ENCODE measurements at places on chromosomes 5 and 9.

DNA sequence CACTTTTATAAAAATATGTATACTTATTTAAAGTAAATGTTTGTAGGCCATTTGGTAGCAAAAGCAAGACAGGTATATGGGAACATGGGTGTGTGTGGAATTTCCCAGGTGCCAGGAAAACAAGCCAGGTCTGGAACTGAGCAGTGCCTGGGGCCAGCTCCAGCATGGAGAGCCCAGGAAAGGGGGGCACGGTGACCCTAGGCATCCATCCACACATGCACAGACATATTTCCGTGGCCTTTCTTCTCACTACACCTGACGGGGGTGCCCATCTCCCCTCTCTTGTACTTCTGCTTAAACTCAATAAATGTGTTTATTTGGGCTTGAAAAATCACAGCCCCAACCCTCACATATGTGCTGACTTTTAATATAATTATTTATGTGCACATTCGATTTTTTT, 31.2 kb upstream of the CXCL14 start:
- DNase-seq: no peak

DNA sequence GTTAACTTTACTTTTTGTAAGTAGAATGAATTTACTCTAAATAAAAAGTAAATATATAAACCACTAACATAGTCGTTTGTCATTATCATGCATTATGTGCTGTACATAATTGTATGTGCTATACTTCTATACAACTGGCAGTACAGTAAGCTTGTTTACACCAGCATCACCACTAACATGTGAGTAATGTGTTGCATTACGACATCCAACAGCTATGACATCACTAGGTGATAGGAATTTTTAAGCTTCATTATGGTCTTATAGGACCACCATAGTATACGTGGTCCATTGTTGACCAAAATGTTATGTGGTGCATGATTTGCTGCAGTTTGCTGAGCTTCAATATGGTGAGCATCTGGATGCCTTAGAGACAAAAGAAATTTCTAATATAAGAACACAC, 819.1 kb upstream of the GRAMD2B start:
- DNase-seq: no peak

DNA sequence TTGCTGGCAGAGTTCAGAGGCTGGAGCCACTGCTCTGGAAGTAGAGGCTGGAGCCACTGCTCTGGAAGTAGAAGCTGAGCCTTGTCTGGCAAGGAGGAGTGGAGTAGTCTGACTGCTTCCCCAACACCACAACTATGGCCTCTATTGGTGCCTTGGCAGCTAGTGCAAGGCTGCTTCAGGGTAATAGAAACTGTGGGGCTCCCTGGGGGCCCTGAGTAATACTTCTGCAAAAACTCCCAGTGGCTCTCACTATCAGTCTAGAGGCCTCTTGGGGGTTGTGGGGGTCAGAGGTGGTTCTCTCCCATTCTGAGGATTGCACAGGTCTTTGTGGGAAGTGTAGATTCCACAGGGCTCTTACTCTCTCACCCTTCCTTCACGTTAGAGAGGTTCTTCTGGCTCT, 629.0 kb upstream of the PTPRD start:
- DNase-seq: no peak

- DNase-seq: no peak
Observed at GRCh38 chr5:146828385-146828784, 50.2 kb downstream of the PPP2R2B start.

DNA sequence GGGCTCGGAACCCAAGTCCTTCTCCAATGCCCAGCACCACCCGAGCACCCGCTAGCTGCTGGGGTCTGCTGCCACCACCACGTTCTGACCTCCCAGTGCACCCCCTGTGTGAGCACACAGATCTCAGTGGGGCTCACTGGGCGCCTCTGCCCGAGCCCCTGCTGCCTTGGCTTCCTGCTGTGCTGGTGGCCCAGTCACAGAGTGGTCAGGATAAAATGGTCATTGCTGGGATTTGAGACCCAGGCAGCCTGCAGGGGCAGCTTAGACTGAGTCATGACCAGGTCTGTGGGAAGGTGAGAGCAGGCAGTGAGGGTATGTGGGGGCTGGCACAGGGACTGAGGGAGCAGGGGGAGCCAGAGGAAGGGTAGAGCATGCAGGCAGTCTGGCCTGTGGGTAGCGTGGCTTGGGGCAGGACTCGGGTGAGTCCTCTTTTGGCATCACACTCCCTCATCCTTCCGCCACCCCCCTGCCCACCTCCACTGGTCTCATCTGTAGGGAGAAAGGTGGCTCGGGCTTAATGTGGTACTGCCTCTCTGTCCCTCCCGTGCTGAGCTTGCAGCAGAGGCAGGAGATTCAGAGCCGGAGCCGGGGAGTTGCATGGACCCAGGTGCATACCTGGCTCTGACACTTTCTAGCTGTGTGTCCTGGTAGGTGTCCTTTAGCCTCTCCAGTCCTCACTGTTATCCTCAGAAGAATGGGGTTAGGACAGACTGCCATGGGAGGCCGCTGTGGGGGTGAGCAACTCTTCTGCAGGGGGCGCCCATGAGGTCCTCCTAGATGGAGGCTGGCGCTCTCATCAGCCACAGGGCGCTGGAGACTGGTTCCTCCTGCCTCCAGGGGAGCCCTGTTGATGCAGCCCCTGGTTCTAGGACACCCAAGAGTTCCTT, 32.1 kb downstream of the USP20 start:
- DNase-seq: no peak

DNA sequence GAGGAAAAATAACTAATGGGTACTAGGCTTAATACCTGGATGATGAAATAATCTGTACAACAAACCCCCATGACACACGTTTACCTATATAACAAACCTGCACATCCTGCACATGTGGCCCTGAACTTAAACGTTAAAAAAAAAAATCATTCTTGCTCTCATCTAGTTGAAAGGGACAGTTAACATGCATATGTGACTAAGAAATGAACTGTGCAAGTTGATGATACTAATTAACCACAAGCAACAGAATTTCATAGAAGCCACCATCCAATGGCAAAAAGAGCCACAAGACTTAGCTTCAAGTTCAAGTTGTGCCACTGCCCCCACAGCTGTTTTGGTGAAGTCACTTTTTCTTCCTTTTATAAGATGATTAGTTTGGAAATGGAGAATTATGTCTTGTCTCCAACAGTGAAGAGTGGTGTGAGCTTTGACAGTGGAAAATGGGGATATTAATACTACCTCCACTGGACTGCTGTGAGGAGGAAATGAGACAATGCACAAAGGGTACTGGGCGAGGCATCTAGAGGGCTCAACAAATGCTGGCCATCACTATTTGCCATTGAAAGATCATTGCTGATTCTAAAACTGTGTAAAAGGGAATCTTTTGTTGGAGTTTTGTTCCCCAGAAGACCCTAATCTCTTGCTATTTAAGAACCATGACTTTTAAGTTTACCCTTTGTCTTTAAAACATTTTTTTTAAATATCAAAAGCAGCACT, 202.1 kb downstream of the EBF1 start:
- DNase-seq: no peak

- DNase-seq: no peak
Observed at GRCh38 chr5:171336521-171337209, 27.6 kb downstream of the TLX3 start.

DNA sequence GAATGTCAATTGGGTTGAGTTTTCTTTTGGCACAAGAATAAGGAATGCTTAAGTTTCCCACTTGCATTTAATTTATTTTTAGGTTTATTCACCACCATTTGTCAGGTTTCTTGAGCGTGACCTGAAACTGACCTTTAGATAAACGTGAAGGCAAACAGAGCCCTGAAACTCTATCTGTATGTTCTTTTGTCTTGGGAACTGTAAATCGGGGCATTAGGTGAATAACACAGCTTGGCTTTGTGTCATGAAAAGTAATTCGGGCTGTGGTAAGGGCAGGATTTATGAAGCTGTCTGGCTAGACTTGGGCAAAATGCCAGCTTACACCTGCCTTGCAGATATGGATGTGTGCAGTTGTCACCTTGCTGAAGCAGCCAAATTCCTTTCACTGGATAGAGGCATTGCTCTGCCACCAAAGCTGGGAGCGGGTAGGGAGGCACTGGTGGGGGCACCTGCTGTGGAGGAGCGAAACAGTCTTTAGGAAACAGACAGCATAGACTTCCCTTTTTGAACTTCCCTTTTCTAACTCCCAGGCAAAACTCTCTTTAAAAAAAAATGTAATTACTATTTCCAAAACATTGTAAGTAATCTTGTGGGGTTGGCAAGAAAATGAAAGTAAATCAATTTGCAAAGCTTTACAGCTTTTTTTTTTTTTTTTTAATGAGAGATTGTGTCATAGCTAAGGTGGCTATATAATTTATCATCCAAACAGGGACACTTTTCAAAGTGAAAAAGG, 545.2 kb downstream of the CSNK1G3 start:
- DNase-seq: no peak

DNA sequence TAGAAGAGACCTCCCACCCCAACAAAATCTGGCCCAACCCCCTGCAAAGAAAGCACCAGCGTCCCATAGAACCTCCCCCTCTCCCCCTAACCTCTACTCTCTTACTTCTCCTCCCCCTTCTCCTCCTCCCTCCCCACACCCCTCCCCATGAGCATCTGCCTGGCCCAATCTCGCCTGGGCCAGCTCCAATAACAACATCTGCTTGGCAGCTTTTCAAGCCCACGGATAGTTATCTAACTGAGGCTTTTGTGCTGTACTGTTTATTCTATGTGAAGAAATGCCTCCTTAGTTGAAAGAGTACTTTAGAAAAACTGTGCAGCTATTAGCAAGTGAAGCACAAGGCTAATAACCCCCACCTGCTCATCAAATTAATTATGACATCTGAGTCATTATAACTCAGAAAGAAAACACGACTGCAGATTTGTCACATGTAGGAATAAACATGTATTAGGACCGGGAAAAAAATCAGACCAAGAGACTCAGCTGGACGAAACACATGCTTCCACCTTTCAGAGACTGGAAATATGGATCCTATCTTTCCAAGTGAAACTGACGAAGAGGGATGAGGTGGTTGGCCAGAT, 42.8 kb downstream of the NFIB start:
- no peak for DNase-seq

DNA sequence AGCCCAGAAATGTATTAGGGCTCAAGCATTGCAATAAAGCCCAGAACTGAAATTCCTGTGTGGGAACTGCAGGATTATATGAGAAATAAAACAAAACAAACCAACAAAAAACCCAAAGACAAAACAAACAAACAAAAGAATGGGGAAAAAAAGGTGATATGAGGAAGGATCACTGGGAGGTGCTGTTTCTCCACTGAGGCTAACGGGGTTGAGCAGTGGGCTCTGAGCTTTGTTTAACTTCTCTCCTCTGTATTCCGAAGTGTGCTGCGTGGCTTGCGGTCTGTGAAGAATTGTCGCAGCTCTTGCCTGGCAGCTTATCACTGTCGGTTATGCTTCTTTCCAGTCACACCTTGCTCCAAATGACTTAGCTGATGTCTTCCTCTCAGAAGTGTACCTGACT, 106.3 kb downstream of the TENT4A start:
- no peak for DNase-seq

GRCh38 chr5:145586661-145587307, 248.4 kb downstream of the PRELID2 start:
- DNase-seq: no peak

- DNase-seq: no peak
Observed at GRCh38 chr9:110967196-110967595, 71.1 kb downstream of the LPAR1 start.

DNA sequence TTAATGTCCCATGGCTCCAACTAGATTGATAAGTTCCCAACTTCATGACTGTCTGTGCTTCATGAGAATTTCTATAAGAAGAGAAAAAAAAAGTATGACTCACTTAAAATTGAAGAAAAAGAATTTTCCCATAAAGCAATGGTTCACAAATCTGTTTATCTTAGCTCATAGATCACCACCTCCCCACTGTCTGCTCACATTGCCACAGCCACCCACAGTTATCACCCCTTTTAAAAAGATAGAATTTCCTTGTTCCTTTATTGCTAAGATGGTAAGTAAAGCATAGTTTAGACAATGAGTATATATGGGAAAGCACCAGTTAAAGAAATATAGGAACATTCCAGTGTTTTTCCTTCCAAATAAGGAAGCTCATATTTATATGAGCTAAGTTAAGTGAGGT, 67.1 kb downstream of the ALDH7A1 start:
- DNase-seq: no peak

GRCh38 chr5:83745816-83746215, 25.2 kb upstream of the HAPLN1 start:
- DNase-seq: no peak

DNA sequence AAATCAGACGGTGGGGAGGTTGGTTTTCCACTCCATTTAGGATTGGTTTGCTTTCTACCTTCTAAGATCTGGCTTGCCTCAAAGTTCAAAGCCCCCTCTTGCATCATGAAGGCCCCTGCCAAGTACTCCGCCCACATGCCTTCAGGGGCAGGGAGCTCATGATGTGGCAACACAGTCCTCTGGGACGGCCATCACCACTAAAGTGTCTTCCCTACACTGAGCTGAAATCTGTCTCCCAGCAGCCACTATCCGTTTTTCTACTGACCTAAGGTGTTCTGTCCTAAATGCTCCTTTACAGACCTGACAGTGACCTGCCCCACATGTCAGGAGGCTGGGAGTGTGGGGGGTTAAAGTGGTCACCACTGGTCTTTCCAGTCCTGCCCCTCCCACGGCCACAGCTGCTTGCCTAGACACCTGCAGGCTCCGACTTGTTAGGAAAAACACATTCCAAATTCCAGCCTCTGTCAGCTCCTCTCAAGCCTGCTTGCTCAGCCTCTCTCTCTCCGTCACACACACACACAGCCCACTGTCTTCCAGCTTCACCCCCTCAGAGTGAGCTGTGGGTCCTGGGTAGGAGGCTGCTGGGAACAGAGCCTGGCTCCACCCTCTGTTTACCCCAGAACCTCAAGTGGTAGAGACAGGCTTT, 44.9 kb downstream of the SHB start:
- DNase-seq: no peak

- no peak for DNase-seq
Observed at GRCh38 chr5:117131048-117131679, 556.5 kb upstream of the SEMA6A start.

DNA sequence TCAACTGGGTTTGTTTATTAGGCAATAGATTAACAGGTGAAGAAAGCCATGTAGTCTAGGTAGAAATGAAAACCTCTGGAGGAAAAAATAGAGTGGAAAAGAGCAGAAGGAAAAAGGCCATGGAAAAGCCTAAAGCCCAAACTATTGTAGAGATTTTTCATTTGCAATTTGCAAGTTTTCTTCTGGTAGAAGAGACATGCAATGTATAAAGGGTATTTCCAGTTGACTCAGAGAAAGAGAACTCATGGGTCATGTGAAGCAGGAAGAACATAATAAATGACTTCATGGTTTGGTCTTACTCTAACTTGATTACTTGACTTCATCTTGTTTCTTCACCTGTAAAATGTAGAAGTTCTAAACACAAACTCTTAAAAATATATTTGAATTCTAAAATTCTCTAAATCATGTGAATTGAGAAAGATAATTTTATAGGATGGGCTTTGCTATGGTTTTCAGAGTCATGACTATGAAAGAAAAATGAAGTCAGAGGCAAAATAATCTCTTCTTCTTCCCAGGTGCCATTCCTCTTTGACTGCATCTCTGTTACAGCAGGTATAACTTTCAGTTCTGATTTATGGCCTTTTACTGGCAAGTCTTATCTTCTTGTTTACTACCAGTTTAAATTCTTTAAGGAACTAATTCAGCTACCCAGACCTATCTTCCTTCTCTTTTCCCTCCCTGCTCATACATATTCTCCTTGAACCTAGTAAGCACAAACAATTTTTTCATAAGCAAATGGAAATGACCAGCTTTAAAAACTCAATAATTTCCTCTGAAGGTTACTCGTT, 47.7 kb upstream of the TMC1 start:
- no peak for DNase-seq

GRCh38 chr5:150129813-150130492, 25.7 kb downstream of the PDGFRB start:
- peak; percentile 18 for DNase-seq

- DNase-seq: no peak
Observed at GRCh38 chr5:158456756-158457155, 597.8 kb upstream of the CLINT1 start.

All from activated CD8-positive, alpha-beta memory T cell treated with anti-CD3 and anti-CD28 coated beads for 1 hour (primary cell).